ENCODE measurements at places on chromosomes 1 and 21. TPM values are rescaled to one million over a fixed set of nuclear protein-coding genes. Genes with fewer than 3 reads are reported as not detected.

DNA sequence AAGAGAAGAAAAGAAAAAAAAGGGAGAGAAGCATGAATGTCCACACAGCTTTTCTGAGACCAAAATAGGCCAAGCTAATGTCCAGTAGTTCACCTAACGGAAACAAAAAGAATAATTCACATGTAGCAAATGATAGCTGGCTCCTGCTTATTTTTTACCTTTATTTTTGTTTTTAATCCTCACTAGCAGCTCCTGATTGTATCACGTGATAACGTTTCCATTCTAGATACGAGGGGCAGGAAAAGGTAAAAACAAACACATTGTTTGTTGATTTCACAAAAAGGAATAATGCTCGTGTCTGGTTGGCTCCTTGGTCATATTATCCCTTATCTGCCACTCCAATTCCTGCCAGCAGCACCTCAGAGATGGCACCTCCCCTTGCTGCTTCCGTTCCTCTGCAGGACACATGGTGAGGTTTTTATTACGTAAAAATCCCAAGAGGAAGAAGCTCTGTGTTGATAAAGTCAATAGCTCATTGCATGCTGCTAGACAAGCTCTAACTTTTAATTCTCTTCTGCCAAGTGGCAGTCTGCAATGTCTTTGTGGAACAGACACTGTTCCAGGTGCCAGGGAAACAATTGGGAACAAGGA, 201.7 kb downstream of the CRB1 start:
- no peak for DNase-seq

GRCh38 chr1:212215910-212216309, 69.3 kb upstream of the PPP2R5A start:
- DNase-seq = no peak

- DNase-seq = no peak
Measured at GRCh38 chr1:93080179-93080823, 1.2 kb downstream of the MTF2 start.

GRCh38 chr1:207309745-207310273, 11.7 kb upstream of the CD55 start:
- DNase-seq = peak; percentile 76

DNA sequence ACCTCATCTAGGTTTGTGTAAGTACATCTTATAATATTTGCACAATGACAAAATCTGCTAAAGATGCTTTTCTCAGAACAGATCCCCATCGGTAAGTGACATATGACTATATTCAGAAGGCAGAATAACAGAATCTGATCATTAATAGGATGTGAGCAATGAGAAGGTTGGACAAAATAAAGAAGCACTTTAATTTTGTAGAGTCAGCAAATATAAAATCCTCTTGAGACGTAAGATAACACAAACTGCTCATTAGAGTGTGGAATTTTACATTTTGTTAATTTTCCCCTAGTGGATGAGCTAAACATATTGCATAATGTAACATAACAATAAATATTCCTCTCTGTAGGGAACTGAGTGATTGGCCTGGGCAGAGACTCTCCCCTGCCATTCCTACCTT, 658.4 kb upstream of the ZP4 start:
- DNase-seq = no peak

- DNase-seq = no peak
Measured at GRCh38 chr1:220770245-220770913, 16.3 kb upstream of the MTARC1 start.

DNA sequence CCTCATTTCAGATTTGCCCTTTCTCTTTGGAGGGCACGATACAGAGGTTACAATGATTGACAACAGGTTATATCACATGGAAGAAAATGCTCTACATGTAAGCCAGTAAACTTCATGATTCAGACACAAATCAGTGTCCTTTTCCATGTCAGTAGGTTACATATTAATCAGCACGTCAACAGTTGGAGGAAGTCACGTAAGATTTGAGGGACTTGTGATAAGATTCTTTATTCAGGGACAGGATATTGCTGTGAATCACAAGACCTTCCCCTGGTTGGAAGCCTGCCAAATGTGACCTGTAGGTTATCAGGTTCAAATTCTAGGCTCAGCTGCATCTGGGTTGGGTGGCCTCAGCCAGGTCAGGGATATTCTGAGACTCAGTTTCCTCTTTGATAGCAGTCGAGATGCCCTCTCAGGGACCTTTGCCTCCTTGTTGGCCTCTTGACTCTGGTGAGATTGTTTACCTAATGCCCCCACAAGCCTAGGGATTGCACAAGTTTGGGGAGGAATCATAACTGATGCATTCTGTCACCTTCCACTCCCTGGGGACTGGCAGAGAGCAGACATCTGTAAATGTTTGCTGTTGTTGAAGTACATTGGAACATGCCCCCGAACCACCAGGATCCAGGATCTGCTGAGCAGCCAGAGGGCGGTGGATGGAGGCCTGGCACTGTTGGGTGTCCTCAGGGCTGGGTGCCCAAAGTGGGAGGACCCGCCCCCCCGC, 31.9 kb downstream of the SERINC2 start:
- DNase-seq = peak; percentile 57

DNA sequence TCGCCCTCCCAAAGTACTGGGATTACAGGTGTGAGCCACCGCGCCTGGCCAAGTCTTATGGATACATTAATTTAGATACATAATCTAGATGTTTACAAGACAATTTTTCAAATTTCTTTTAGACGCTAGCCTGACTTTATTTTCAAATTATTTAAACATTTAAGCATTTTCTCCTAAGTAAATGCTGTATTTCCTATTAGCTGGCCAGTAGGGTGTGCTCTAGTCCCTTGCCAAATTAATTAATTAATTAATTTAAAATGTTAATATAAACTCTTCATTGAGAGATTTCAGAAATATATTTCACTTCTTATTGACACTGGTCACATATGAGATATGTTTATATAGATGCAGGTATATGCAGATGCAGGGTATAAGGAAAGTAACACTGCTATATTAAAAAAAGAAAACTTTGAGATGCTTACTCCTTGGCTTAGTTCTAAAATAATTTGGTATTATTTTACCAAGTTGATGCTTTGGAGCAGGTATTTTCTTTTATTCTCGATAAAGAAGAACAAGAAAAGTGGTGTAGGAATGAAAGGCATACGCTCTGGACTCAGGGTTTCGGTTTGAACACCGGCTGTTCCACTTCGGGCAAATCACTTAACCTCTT, 5.2 kb upstream of the ERRFI1 start:
- DNase-seq = no peak

GRCh38 chr1:96236156-96236739, 485.3 kb upstream of the PTBP2 start:
- DNase-seq = peak; percentile 42

GRCh38 chr1:227396539-227397353, 78.5 kb upstream of the CDC42BPA start:
- DNase-seq = peak; percentile 12

DNA sequence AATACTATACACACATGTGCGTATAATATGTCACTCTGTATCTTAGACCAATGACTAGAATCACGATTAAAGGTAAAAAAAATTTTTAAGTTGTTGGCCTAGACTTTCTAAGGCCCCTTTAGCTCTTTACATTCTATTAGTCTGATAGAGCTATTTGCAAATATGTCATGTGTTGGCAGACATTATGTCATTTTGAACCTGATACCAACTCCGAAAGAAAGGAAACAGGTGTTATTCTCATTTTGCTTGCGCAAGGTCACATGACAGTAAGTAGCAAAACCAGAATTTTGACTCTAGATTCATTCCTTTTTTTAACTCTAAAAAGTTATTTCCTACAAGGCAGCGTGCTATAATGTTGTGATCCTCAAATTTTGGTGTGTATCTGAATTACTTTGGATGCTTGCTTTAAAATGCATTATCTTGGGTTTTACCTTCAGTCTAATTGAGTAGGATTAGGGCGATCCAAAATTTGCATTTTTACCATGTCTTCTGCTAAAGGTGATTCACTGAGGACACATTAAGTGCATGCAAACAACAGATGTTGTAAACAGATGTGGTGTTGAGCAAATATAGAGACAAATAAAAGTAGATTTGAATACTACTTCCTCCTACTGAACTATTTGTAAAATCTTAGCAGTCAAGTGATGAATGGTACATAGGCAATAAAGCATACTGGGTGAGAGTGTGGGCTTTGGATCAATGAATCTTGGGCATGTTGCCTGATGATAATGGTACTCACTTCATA, 63.5 kb upstream of the KIAA1614 start:
- no peak for DNase-seq

Gene ERICH3
- total RNA-seq = 0.15 TPM

Gene SGIP1
- not detected for total RNA-seq

Gene DPT
- total RNA-seq = not detected

Gene LELP1
- total RNA-seq = not detected

Gene CAMK2N1
- total RNA-seq = 66.0 TPM

Gene F13B
- total RNA-seq = not detected

Gene C1QA
- total RNA-seq = not detected

Gene BTBD19
- 5.9 TPM for total RNA-seq
